ENCODE measurements at places on chromosomes 2 and 18.

DNA sequence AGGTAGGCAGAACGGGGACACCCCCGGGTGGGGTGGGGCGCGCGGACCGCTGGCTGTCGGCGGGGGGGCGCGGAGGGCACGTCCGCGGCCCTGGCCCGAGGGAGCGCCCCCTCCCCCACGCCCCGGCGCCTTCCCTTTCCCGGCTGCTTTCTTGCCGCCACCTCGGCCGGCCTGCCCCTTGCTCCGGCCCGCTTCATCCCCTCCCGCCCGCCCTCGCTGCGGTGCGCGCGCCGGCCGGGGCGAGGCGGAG, 443 bp downstream of the VAPA start:
- no peak for DNase-seq

DNA sequence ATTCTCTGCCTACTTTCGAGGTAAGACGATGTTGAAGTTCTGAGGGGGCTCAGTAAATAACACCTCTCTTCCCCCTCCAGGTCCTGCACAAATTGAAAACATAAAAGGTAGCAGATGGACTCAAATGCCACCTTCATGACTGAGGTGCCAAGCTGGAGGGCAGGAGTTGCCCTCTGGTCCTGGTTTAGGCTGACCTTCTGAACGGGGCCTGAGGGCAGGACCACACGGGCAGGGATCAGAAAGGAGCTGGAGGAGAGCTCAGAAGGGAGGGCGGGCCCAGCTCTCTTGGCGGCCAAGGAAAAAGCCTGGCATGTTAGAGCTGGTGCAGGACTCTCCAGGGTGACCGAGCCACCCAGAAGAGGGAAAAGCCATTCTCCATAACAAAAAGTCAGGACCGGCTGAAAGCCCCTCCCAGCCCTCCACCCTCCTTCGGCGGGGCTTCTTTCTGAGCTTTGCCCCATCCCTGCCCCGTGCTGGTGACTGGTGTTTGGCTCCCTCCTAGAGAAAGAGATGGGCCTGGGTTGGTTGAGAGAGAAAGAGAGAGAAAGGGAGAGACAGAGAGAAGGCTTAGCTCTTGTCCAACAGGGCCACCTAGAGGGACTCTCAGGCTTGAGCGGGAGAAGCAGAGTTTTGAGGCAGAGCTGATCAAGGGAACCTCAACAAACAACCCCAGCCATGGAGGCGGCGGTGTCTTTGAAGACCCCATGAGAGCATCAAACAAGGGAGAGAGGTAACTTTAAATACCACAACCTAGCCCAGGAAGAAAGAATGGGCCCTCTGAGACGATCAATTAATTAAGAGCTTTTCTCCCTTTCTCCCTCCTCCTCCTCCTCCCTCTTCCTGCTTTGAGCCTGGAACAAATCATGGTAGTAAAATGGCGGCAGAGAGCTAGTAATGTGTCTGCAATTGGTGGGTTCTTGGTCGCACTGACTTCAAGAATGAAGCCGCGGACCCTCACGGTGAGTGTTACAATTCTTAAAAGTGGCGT, 50.8 kb downstream of the WIPF1 start:
- peak; percentile 13 for DNase-seq

DNA sequence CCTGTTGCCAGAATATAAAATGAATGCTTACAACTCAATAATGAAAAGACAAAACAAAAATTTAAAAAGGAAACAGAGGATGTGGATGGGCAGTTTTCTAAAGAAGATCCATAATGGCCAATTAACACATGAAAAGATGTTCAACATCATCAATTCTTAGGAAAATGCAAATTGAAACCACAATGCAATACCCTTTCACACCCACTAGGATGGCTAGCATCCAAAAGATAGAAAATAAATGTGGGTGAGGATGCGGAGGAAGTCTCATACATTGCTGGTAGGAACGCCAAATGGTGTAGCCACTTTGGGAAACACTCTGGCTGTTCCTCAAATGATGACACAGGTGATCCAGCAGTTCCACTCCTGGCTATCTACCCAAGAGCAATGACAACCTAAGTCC, 130.5 kb downstream of the TNS1 start:
- no peak for DNase-seq

- peak; percentile 50 for DNase-seq
These were observed 1.2 kb upstream of the AFTPH start for GRCh38 chr2:64522843-64523428.

- no peak for DNase-seq
These were observed 9.4 kb upstream of the AGFG1 start for GRCh38 chr2:227462462-227462951.

- DNase-seq = no peak
These were observed 463.1 kb downstream of the PIK3C3 start for GRCh38 chr18:42418121-42418520.

DNA sequence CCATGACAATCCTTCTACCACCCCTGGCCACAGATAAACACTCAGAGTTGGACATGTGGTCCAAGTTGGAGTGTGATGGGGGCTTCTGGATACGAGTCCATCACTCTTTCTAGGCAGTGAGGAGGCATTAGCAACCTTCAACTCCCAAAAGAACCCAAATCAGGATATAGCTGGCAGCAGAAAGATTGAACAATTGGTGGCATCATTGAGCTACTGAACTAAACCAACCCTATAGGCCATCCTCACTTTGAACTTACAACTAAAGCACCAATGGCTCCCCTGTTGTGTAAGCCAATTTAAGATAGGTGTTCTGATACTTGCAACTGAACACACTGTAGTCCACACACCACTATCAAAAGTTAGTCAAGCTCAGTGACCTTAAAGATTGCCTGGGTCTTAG, 24.0 kb upstream of the MARCO start:
- no peak for DNase-seq

GRCh38 chr2:57850415-57851130, 196.0 kb upstream of the VRK2 start:
- no peak for DNase-seq

DNA sequence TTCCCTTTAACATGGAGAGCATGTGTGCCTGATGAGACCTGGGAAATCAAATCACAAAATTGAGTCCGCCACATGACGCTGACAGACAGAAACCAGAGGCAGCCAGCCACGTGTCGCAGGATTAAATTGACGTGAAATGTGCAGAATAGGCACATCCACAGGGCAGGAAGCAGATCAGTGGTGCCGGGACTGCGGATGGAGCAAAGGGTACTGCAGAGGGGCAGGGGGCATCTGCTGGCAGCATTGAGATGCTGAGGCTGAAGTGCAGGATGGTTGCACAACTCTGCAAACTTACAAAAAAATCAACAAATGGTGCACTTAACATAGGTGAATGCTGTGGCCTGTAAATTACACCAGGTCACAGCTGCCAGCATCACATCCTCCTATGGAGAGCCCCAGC, 48.2 kb upstream of the TUBA3E start:
- no peak for DNase-seq

- peak; percentile 9 for DNase-seq
These were observed 26.9 kb upstream of the DTNB start for GRCh38 chr2:25700221-25700660.

- DNase-seq = no peak
These were observed 91.6 kb downstream of the FAM161A start for GRCh38 chr2:61762292-61762691.

DNA sequence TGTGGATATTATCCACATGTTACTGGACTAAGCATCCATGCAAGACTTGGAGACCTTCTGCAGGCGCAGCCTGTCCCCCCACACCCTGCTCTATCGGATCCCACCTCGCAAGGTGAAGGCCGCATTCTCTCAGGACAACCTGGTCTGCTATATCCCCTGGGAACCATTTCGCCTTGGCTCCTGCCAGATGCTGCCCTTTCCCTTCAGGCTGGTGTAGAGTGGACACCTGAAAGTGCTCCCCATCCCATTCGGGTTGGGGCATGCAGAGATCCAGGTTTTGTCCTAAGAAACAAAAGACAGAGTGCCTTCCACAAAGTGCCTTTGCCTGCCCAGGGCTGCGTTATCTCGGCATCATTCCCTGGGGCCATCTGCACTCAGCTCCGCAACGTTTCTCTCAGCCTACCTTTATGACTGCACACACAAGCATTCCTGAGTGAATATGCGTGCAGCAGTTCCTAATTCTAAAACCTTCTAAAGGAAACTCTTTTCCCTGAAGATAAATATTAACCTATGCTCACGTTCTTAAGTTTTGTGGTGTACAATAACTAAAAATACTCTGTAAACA, 20.5 kb downstream of the FHL2 start:
- no peak for DNase-seq

GRCh38 chr18:79780547-79780946, 17.2 kb upstream of the KCNG2 start:
- no peak for DNase-seq

DNA sequence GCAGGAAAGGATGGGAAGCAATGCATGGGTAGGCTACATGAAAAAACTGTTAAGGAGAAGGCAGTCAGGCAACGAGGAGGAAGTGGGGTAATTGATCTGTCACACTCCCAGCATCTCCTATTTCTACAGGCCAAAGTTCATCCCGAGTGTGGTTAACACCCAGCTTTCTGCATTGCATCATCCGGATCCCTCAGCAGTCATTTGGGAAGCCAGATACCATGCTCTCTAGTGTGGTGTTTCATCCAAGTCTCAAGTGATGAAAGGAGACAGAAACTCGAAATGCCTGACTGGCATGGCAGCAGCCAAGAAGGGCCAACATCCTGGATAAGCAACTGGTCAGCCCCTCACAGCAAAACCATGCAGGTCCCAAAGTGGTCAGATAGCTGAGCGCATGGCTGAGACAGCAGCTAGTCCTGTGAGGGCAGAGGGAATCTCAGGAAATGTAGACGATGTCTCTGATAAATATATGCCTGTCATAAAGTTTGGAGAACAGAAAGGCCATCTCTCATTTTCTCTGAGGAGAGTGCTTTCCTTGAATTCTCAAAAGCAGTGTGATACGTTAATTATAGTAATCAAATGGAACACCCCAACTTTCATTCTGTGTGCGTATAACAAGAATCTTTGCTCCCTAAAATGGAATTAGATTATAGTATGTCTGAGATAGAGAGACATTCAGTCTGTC, 24.8 kb upstream of the HNRNPA3 start:
- no peak for DNase-seq

DNA sequence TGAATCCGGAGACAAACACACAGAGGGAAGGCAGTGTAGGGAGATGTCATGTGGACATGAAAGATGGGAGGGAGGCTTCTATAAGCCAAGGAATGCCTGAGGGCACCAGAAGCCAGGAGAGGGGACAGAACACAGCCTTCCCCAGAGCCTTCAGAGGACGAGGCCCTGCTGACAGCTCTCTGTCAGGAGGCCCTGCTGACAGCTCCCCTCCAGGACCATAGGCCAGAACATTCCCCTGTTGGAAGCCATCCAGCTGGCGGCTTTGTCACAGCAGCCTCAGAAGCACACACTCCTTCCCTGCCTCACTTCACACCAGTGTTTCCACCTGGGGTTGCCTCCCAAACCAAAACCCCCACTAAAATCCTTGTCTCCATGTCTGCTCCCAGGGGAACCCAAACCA, 171.3 kb upstream of the ID2 start:
- DNase-seq = no peak

DNA sequence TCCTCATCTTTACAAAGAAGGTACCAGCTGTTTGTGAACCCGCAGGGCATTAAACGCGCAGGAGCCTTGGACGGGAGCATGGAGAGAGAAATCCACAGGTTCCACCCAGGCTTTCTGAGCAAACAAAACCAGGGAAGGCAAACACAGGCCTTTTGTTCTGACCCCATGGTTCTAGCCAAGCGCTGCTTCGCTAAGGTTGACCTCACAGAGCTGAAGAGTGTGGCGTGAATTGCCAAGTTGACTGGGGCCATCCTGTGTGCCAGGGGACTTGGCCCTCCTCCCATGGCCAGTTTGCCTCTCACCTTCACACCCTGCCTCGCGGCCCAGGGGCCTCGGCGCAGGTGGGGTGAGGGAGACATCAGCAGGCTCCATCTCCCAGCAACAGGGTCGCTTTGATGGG, 74.1 kb downstream of the VAPA start:
- no peak for DNase-seq

DNA sequence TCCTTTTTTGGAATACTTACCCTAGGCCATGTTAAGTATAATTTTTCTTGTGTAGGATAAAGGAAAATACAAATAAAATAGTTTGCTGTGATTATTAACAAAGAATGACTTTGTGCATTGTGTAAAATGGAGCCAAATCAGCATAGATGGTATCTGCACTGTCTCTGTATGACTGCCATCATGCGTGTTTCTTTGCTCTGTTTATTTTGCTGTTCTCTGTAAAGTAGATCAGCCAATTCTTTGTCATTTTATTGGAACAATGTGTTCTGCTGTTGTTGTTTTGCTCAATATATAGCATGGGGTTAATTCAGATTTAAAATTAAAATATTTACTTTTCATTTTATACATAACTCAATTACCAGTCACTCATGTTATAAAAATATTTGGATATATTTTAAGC, 181.3 kb upstream of the UBE2E3 start:
- no peak for DNase-seq

DNA sequence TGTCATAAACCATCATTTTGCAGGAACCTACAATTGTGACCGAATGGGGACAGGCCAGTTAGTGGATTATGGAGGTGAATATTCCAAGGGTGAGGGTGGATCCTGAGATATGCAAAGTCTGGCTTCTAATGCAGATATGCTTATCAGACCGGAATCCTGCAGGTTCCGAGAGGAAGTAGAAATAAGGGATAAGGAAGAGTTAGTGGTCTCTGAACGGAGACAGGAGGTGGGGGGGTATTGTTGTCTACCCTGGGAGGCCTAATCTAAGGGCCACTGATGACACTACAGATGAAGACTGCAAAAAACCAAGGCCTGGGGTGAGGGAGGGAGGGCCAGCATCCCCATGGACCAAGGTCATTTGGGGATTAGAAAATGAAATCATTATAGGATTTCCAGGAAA, 67.7 kb upstream of the GATA6 start:
- no peak for DNase-seq

DNA sequence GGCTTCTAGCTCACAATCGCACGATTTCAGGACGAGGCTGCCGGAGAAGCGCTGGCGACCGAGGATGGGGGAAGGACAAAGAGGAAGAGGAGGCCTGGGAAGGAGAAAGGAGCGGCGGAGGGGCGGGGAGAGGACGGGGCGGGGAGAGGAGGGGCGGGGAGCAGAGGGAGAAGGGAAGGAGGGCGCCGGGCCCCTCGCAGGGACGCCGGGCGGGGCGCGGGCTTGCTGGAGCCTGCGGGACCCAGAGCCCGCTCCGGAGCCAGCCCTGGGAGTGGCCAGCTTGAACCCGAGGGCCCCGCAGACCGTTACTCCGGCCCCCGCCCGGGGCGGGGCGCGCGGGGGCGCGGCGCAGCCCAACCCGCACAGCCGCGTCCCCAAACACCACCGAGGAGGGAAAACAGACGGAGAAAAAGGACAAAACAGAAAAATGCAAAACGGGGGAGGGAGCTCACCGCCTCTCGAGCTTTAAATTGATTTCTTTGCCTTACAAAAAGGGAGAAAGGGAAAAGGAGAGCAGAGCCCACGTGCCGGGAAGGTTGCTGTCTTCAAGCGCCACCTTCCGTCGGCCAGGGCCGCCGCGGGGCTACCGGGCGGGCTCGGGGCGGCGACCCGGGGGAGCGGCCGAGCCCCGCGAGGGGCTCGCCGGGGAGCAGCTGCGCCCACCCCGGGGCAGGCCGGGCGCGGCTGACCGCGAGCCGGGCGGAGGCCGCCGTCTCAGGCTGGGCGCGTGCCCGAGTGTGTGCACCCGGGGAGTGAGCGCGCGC, 781 bp upstream of the SOX11 start:
- no peak for DNase-seq

GRCh38 chr2:113156278-113157117, 17.3 kb upstream of the PSD4 start:
- DNase-seq = no peak
